ENCODE measurements at places on chromosomes 7 and 10. TPM values are rescaled to one million over a fixed set of nuclear protein-coding genes. Genes with fewer than 3 reads are reported as not detected.

NAT16 gene
- not detected for total RNA-seq

DNA sequence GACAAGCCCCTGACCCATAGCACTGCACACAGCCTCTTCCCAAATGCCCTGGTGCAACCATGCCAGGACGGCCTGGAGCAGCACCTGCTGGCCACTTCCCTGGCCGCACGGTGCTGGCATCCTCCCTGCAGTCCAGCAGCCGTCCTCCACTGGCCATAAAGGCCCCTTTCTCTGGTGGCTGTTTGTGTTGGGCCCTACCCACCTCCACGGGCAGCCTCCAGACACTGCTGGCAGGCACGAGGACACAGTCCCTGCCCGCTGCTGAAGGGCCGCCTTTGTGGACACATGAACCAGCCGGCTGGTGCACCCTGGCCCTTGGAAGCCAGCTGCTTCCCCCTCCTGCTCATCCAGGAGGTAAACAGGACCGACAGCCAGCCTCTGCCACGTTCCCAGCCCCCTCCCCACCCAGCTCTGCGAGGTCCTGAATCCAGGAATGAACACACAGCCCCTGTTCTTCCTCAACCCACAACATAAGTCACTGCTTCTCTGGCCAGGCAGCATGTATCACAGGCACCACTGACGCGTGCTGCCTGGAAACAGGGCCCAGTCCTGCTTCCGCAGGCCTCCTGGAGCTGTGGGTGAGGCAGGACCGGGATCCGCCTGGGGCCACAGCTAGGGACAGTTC lies 43.8 kb downstream of the SPOCK2 start:
- DNase-seq: no peak

DNA sequence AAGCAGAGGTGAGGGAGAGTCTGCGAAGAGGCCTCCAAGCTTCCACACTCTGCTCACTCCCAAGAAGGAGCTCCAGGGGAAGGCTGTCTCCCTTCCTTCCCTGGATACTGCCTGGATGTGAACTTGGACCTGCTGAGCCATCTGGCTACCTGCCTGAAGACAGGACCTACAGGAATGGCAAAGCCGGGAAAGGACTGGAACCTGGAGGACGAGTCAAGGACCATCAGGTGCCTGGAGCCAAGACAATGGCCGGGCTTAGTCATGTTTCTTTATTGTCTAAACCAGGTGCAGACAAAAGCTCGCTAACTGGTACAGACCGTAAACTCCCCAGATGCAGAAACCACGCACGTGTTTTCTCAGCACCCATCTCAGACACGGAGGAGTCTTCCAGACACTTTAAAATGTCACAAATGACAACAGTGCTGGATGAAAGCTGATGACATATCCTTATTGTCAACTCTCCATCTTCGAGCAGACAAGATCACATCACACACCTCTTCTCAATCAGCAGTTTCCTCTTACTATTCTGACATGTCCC lies 12.1 kb downstream of the ASB13 start:
- no peak for DNase-seq

DNA sequence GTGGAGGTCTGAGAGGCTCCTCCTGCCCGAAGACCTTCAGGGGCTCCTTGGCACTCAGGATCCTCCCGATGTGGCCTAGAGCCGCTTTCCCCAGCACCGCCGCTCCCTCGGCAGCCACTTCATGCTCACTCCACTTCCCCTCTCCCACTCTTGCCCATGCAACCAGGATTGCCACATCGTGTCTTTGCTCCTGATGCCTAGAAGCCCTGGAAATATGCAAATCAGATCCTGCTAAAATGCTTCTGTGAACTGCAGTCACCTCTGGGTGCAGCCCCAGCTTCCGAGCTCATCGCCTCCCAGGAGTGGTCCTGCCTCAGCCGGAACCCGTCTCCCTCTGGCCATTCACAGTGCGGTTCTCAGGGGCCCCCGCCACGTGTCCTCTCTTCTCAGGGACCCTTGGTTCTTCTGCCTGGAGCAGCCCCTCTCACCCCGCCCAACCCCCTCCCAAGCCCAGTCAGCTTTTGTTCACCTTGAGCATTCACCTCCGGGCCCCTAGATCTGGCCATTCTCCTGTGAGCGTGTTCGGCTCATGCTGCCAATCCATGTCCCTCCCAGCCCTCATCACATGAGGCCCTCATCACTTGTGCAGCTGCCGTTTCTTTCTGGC lies 175.5 kb downstream of the ADARB2 start:
- DNase-seq: no peak

SLC25A13 gene
- total RNA-seq: 20.5 TPM

- DNase-seq: no peak
These were observed 108.1 kb upstream of the FAM133B start for GRCh38 chr7:92698237-92698841.

Measured in natural killer cell (primary cell).